ENCODE measurements at places on chromosomes 7 and 10.

- no peak for DNase-seq
Measured at GRCh38 chr10:43336061-43336460, 35.4 kb upstream of the FXYD4 start.

DNA sequence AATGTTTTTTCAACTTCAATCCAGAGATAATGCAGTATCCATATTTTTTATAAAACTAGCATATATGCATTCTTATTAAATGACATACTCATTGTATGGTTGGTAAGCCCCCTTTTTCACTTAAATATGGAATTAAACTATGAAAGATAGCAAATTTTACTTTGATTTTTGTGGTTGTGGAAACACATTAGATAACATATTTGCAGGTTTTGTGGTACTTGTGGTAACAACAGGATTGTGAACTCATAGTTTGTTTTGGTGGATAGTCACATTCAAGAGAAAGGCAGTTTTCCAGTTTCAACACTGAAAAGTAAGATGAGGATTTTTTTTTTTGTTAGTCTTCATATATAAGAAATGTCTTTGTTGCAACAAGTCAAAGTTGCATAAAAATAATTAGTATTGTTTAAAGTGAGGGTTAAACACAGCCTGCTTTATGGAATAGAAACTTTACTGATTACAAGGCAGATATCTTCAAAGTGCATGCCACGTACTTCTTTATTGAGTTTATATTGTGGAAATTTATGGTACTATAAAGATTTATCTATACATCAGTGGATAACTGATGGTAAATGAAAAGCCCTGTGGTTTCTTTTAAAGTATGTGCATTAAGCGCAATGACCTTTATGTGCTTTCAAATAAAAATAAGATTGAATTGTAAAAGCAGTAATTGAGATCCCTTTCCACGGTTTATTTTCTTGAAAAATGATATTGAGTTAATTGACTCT, 39.7 kb upstream of the SEMA3D start:
- DNase-seq = no peak

DNA sequence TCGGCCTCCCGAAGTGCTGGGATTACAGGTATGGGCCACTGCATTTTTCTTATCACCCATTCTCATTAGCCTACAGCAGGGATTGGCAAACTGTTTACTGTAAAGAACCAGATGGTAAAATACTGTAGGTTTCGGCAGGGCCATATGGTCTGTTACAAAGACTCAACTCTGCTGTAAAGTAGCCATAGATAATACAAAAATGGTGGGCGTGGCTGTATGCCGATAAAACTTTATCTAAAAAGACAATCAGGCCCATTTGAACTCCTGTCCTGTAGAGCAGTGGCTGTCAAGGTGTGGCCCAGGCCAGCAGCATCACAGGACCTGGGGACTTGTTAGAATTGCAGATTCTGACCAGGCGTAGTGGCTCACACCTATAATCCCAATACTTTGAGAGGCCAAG, 134.3 kb downstream of the CUX1 start:
- no peak for DNase-seq

GRCh38 chr7:24368161-24368560, 84.2 kb downstream of the NPY start:
- no peak for DNase-seq

DNA sequence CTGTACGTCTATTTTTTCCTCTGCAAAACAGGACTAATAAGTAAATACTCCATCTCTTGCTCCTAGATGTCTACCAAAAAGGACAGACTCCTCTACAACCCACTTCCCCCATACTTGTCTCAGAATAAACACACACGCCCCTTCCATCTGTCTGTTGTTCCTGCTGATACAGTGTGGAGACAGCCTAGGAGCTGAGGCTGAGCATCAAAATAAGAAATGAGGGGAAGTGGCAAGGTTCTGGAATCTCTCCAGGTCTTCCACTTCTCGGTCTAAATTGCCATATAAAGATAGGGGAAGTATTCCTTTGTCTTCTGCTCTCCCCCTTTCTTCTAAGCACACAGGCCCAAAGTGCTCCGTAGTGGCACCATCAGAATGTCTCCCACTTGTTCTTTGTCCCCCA, 30.8 kb upstream of the VSIR start:
- no peak for DNase-seq

GRCh38 chr10:6102128-6102527, 13.3 kb downstream of the RBM17 start:
- no peak for DNase-seq

DNA sequence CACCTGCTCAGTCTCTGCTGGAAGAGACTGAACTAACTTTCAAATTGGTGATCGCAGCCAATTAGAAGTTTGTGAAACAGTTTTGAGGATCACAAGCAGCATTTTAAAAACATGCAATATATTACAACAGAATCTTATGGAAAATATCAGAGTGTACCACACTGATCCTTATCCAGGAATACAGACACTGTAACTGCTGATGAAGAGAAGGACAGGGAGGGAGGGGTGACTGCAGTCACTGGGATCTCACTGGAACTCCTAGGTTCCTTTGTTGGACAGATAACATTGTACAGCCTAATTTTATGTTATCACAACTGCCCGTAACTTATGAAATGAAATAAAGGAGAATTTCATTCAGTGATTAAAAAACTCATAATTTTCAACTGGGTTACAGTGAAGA, 6.8 kb upstream of the UBN2 start:
- no peak for DNase-seq

GRCh38 chr7:17535776-17536175, 237.3 kb downstream of the AHR start:
- no peak for DNase-seq

DNA sequence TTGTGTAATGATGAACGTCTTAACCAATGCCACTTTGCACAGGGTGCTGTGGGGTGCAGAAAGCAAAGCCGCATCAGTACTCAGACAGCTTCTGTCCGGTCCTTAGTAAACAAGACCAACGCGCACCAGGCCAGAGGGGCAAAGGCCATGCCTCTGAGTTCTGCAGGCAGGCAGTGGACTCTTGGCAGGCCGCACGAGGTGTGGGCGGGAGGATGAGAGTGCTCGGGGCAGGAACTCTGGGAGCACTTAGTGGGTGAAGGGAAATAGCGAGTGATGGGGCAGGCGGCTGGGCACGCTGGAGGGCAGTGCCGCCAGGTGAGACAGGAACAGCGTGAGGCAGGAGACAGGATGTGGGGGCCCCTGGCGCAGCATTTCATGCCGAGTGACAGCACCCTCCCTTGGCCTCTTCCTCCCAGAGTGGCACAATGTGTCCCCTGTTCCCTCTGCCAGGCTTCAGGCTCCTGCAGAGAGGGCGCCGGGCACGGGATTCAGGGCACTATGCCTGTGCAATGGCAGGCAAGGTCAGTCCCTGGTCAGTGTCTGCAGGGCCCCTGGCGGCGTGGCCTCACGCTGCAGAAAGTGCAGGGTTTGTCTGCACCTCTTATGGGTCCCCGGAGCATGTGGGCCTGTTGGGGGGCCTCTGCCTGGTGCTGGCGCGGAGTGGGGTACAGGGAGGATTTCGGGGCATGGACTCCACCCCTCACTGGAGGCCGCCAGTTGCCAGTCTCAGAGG, 60.4 kb downstream of the VIPR2 start:
- no peak for DNase-seq

Data from stimulated activated CD8-positive, alpha-beta memory T cell treated with anti-CD3 and anti-CD28 coated beads, Interleukin-15, amount 100 ng/mL, for 4 hours (primary cell).